ENCODE measurements at places on chromosomes 3 and 15. TPM values are rescaled to one million over a fixed set of nuclear protein-coding genes. Genes with fewer than 3 reads are reported as not detected.

Gene GRAMD1C
- polyA plus RNA-seq = 11.8 TPM

Gene SLC9C1
- polyA plus RNA-seq = not detected

Gene ZDHHC23
- 4.1 TPM for polyA plus RNA-seq

Gene TOPBP1
- polyA plus RNA-seq = 13.7 TPM

Gene NUDT16
- 3.8 TPM for polyA plus RNA-seq

Gene MYRIP
- 0.11 TPM for polyA plus RNA-seq

Gene HRH1
- polyA plus RNA-seq = not detected

Gene CTXND1
- polyA plus RNA-seq = 0.04 TPM

Gene CADPS
- polyA plus RNA-seq = not detected

Gene ZNF35
- polyA plus RNA-seq = 6.9 TPM

Gene AHSG
- not detected for polyA plus RNA-seq

Gene PPP1R14D
- polyA plus RNA-seq = 0.56 TPM

Gene MNS1
- polyA plus RNA-seq = 0.63 TPM
